ENCODE measurements at places on chromosomes 5 and 9.

DNA sequence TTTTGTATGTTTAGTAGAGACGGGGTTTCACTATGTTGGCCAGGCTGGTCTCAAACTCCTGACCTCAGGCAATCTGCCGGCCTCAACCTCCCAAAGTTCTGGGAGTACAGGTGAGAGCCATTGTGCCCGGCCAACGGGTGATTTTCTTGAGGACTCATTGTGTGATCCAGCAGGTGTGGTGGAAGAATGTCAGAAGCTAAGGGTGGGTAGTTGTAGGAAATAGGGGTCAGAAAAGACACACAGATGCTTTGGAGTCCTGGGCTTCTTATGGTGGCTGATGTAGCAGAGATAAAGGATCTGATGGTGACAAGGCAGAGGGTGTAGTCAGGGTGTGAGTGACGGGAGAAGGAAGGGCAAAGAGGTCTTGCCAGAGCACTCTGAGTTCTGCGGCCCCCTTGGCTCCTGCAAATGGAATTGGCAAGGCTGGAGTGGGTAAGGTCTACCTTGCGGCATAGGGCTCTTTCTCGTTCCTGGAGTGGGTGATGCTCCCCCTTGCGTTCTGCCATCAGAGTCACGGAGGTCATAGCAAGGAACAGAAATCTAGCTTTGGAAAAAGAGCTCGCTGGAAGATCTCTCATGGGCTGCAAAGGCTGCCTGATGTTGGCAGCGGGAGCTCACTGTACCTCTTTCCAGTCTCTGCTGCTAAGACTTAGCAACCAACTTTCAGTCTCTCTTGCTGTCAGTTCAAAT, 97.2 kb downstream of the SREK1 start:
- DNase-seq, result no peak

DNA sequence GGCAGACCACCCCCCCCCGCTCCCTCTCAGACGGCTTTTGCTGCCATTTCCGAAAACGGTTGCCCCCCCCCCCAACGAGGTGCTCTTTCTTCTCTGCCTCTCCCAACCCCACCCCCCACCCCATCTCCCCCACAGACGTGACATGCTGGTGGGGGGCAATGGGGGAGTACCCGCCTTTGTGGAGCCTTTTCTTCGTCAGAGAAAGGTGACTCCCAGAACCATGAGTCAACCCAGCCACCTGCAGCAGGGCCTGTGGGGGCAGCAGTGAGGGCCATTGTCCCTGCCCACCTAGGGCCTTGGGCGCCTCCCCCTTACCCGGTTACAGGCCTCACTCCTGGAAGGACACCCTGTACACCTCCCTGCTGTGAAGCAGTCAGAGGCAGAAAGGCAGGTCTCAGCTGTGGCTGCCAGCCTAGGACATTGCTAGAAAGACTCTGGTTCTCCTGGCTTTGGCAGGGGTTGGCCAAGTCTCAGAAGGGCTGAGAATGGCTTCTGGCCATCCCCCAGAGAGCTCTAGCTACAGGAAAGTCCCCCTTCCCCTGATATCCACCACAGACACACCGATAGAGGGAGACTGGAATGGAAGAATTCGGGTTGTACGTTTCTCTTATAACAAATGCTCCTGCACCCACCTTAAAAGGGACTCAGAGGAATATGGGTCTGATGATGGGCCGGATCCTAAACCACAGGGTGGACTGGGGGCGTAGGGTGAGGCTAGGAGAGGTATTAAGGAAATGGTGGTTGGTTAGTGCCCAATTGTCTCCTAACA, 2.2 kb downstream of the DNAJB5 start:
- DNase-seq, result peak; percentile 39

DNA sequence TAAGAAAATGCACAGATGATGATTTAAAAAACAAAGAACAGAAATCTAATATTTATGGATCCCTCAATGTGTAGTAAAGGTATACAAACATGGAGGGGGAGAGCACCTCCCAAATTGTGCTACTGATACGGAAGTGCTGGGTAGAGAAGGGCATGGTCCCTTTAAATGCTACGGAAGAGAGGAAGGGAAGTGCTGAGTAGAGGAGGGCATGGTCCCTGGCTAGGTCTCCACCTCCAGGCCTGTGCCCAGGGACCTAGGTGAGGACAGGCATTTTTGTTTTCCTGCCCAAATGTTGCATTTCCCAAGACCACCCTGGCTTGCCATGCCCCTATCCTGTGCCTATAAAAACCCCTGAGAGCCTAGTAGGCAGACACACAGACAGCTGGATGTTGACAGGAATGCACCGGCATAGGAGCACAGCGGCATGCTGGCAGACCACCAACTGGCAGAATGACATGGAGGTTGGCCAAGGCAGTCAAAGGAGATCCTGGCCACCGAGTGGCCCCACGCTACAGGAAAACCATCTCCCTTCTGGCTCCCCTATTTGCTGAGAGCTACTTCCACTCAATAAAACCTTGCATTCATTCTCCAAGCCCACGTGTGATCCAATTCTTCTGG, 62.1 kb upstream of the SPDL1 start:
- DNase-seq, result peak; percentile 22

- DNase-seq, result no peak
Measured at GRCh38 chr5:123037104-123037418, 536 bp upstream of the PPIC start.

GRCh38 chr5:36653044-36653705, 46.8 kb downstream of the SLC1A3 start:
- no peak for DNase-seq

GRCh38 chr9:136773386-136774044, 9.2 kb upstream of the LCN15 start:
- DNase-seq, result no peak

- DNase-seq, result peak; percentile 21
Measured at GRCh38 chr5:115778417-115778816, 38.0 kb downstream of the CDO1 start.

GRCh38 chr5:150404941-150405816, 7.5 kb downstream of the CD74 start:
- no peak for DNase-seq

GRCh38 chr9:103152473-103152872, 157.3 kb downstream of the CYLC2 start:
- DNase-seq, result no peak

- DNase-seq, result no peak
Measured at GRCh38 chr5:12690361-12690760, 786.1 kb upstream of the CTNND2 start.

DNA sequence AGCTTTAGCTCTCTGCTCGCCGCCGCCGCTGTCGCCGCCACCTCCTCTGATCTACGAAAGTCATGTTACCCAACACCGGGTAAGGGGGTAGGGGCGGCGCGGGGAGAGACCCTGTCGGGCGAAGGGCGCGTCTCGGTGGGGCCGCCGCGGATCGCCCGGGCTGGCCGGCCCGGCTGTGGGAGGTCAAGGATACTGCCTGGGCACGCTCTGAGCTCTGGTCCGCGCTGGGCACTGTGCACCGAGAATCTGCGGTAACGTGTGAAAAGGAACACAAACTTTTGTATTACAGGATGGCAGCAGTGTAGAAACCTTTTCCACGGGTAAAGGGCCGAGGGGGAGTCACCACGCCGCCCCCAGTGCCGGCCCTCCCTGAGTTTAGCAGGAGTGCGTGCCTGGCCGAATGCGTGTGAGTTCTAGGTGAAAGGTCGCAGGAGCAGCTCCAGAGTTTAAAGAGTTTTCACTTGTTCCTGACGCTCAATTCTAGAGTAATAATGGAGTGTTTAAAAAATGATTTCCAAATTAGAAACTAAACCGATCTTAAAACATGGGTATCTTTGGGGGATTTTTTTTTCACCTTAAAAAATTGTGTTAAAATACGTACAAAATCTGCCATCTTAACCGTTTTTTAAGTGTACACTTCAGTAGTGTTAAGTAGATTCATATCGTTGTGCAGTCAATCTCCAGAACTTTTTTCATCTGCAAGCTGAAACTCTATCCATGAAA, at the start of gene HSDL2:
TSS of gene HSDL2 (plus strand) at position 7 of the 723 bp plus-strand sequence. CDS start at position 63, 56 bp downstream.
- peak; percentile 19 for DNase-seq

GRCh38 chr9:100486479-100487176, 13.7 kb downstream of the TMEFF1 start:
- no peak for DNase-seq

- no peak for DNase-seq
Measured at GRCh38 chr5:2914022-2914661, 162.7 kb upstream of the IRX2 start.

DNA sequence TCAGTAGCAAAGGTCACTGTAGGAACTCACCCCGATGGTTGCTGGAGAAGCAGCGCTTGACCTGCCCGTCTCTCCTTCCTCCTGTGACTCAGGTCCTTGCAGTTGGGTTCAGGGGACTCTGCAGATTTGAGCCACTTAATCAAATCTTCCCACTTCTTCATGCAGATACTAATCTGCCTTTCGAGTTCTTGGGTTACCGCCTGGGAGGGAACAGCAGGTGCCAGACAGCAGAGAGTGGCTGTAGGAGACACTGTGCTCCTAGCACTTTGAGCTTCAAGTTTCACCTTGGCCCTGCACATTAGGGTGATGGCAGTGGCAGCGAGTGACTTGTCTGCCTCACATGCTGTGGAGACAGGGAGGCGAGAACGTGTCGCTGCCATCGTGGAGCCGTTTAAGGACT, 478.3 kb downstream of the PSAT1 start:
- no peak for DNase-seq

DNA sequence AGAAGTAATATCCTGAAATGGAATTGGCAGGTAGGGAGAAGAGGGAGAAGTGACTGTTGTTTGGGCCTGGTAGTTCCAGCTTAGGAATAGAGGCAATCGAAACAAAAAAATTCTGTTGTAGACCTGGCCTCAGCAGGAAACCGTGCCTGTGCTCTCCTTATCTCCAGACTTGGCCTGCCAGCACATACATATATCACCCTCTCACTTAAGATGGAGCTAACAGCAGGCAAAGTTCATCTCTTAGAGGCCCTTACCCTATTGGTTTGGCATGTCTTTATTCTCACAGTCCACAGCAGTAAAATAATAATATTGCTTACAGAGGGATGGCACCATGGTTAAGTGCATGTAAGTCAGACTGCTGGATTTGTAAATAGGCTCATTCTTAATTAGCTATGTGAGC, 19.6 kb upstream of the TNC start:
- peak; percentile 23 for DNase-seq

GRCh38 chr5:73278693-73279092, 105.7 kb downstream of the TMEM174 start:
- DNase-seq, result no peak

- no peak for DNase-seq
Measured at GRCh38 chr9:129458663-129459546, 162.0 kb downstream of the C9orf50 start.

- no peak for DNase-seq
Measured at GRCh38 chr5:132459983-132460838, 30.4 kb downstream of the IRF1 start.

GRCh38 chr5:178765753-178766300, 35.4 kb upstream of the ZNF354A start:
- no peak for DNase-seq

GRCh38 chr5:151718646-151719045, 31.9 kb upstream of the SPARC start:
- peak; percentile 95 for DNase-seq

- DNase-seq, result no peak
Measured at GRCh38 chr9:100724886-100725285, 147.0 kb downstream of the CAVIN4 start.

GRCh38 chr5:56064984-56065383, 70.2 kb upstream of the IL6ST start:
- no peak for DNase-seq

DNA sequence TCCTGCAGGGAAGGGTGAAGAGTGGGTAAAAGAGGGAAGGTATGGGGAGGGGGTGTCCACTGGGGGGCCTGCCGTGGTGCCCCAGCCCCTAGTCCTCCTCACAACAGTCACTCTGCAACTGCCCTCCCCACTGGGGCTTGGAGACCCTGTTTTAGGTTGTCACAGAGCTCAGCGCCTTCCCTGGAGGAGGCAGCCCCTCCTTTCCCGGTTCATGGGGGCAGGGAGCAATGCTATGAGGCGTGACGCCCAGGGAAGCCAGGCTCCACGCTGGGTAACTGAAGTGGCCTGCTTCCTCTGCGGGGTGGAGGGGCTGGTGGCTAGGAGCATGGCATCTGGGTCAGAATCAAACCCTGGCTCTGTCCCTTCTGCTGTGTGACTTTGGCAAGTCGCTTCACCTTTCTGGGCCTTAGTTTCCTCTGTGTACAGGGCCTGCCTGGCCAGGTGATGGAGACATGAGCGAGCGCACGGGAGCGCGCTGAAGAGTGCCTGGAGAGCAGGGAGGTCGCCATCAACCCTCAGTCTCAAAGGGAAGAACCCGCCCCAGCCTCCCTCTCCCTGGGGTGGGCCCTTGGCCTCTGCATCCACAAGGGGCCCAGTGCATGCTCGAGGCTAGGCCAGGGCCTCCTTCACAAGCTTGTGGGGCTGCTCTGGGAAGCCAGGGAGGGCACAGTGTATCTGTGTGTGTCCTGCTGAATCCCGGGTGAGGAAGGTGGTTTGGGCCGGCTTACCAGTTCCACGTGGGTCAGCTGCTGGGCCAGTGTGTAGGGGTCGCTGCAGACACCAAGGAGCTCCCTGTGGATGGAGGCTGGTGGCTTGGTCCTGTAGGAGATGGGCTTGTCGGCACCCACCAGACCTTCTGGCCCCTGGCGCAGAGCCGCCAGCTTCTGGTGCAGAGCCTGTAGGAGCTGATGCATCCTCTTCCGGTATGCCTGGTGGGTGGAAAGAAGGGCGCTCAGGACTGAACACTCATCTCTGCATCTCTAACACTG, 56.4 kb upstream of the RNF130 start:
- DNase-seq, result no peak

DNA sequence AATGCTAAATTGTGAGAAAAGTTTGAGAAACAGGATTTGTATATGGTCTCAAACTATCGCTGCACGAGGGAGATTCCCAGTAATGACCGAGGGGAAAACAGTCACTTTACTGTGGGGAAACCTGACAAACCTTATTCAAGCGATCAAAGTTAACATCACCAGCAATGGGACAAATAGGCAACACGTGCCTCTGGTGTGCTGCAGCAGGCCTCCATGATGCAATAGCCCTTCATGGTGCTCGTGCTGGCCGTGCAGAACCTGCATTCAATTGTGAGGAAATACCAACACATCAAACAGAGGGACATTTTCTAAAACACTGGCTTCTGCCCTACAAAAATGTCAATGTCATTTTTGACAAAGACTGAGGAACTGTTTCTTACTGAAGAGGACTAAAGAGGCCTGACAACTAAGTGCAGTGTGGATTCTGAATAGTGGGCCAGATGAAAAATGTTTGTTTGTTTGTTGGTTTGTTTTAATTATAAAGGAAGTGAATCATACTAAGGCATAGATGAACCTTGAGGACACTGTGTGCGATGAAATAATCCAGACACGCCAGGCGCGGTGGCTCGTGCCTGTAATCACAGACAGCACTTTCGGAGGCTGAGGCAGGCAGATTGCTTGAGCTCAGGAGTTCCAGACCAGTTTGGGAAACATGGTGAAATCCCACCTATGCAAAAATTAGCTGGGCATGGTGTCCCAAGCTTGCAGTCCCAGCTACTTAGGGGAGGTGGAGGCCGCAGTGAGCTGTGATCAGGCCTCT, 17.6 kb upstream of the MARCHF6 start:
- DNase-seq, result no peak
